Ascending aorta (tissue), 2 donors: ENCODE measurements at places on chromosomes 12 and 14. TPM values are rescaled to one million over a fixed set of nuclear protein-coding genes. Genes with fewer than 3 reads are reported as not detected.

GRCh38 chr12:6962285-6963015 lies 8.0 kb downstream of the PHB2 start:
- H3K27ac ChIP-seq = peak overlapping the region; percentile 38
- no peaks in the 10 kb centered on the region for H3K27me3 ChIP-seq
- no peak overlapping the region for H3K4me3 ChIP-seq
- peaks cover 10% of the 10 kb centered on the region for H3K4me1 ChIP-seq
- peaks cover 23% of the 10 kb centered on the region for H3K36me3 ChIP-seq

The CISTR gene
- total RNA-seq = not detected

The TCTN2 gene
- total RNA-seq = 2.7 TPM

The LTB4R2 gene
- total RNA-seq = 3.0 TPM

The KCNA5 gene
- 39.1 TPM for total RNA-seq
